ENCODE measurements at places on chromosomes 2 and 18. TPM values are rescaled to one million over a fixed set of nuclear protein-coding genes. Genes with fewer than 3 reads are reported as not detected.
A peak's percentile ranks its signal among the peaks of the same experiment; 100 is the strongest.

The SH3RF3 gene
- polyA plus RNA-seq = 4.8 TPM

The SLC40A1 gene
- polyA plus RNA-seq = 161 TPM

The ALPI gene
- 0.06 TPM for polyA plus RNA-seq

The TNFRSF11A gene
- polyA plus RNA-seq = 2.2 TPM

The FLACC1 gene
- 1.7 TPM for polyA plus RNA-seq

The NAT8 gene
- 25.5 TPM for polyA plus RNA-seq

GRCh38 chr2:220959391-220959802, 612.7 kb downstream of the EPHA4 start:
- DNase-seq = no peak

GRCh38 chr2:122595065-122595464, 839.6 kb downstream of the TSN start:
- DNase-seq = no peak

DNA sequence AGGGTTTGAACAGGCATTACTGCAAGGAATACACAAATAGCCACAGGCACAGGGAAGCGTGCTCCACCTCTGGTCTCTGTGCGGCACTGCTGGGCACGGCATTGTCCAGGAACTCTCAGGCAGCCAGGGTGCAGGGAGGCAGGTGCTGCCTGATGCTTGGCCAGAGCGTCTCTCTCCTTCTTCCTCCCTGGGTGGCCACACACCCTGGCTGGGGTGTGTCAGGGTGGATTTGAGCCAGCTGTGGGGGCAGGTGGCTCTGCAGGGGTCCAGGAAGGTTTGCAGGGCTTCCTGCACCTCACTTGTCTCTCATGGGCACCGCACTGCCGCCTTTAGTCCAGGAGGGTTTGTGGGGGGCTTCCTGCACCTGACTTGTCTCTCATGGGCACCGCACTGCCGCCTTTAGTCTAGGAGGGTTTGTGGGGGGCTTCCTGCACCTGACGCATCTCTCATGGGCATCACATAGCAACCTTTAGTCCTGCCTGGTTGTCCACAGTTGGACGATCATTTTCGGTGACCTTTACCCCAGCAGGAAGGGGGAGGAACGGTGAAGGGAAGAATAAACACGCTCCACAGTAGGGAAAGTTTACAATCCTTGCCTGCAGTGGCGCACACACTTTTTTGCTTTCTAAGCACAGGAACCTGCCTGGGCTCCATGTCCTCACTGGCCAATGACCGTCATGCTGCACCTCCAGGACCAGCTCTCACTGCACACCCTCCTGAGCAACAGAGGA, 332.9 kb downstream of the EIPR1 start:
- DNase-seq = no peak

DNA sequence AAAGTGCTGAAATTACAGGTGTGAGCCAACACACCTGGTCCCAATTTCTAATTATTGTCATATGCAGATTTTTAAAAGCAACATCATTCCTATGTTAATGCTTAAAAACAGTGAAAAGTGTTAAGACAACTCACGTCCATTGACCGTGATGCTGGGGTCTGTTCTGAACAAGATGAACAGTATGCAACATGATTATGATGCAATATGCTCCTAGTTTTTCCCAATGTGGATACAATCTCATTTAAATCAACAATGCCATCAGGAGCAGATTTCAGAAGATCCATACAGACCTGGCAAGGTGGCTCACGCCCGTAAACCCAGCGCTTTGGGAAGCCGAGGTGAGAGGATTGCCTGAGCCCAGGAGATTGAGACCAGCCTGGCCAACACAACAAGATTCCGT, 31.5 kb downstream of the E2F6 start:
- DNase-seq = no peak

GRCh38 chr2:173991856-173992588, 26.8 kb upstream of the SP3 start:
- no peak for DNase-seq

DNA sequence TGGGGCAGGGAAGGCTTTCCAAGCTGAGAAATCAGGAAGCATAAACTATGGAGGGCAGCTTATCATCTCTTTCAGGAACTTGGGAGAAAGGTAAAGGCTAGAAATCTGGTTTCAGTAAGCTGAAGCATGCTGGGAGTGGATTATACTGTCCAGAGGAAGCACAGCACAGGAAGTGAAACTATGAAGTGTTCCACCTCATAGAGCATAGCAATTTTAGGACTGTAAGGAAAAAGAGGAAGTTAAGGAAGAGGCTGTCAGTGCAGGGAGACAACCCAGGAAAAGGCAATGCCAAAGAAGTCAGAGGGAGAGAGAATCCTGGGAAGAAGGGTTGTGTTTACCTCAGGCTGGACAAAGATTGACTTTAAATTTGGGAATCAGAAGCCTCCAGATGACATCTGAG, 51.9 kb downstream of the EFEMP1 start:
- no peak for DNase-seq

- DNase-seq = no peak
Measured at GRCh38 chr2:80896576-80896975, 592.0 kb upstream of the LRRTM1 start.

- no peak for DNase-seq
Measured at GRCh38 chr2:171389780-171390179, 44.0 kb downstream of the METTL8 start.

DNA sequence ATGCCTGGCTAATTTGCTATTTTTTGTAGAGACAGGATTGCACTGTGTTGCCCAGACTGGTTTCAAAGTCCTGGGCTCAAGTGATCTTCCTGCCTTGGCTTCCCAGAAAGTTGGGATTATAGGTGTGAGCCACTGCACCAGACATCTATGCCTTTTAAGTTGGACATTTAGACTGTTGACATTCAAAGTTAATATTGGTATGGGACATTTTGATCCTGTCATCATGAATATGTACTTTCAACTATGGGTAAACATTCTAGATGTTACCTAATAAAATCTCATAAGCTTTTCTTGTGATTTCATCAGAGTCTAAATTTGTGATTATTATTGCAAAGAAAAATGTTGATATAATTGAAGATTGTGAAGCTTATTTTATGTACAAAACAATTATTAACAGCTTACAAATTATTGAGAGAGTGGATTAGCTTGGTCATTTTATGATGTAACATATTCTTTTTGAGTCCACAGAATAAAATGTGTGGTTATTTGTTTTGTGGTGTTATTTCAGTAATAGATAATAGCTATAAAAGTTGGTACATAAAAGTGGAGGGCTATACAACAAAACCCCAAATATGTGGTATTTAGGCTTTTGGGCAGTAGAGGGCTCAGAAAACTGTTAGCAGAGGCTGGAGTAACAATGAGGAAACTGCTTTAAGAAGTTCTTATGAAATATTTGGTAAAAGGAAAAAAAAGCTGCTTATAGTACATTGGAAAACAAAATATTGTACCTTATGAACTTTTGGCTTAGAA, 41.4 kb downstream of the STARD6 start:
- no peak for DNase-seq

- no peak for DNase-seq
Measured at GRCh38 chr2:239898292-239898925, 126.7 kb downstream of the NDUFA10 start.

DNA sequence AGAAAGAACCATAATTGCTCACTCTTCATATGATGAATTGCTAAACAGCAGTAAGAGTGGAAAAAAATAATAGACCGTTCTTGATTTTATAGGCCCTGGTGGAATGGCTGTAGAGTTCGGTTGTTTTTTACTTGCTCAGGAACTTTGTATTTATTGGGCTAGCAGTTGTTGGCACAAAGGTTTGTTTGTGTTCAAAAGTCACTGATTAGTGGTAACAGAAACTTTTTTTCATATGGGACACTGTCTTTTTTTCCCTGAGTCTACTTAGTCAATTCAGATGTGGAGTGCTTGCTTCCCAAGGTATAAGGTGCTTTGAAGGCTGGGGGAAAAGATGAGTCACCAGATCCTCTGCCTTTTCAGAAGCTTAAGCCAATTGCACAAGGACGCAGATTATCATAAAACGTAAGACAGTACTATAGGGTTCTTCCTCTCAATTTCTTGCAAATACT, 25.8 kb downstream of the PHLPP1 start:
- DNase-seq = no peak

- no peak for DNase-seq
Measured at GRCh38 chr2:71101656-71102055, 28.4 kb downstream of the MCEE start.

GRCh38 chr18:9575558-9575957, 38.8 kb downstream of the PPP4R1 start:
- DNase-seq = peak; percentile 82

DNA sequence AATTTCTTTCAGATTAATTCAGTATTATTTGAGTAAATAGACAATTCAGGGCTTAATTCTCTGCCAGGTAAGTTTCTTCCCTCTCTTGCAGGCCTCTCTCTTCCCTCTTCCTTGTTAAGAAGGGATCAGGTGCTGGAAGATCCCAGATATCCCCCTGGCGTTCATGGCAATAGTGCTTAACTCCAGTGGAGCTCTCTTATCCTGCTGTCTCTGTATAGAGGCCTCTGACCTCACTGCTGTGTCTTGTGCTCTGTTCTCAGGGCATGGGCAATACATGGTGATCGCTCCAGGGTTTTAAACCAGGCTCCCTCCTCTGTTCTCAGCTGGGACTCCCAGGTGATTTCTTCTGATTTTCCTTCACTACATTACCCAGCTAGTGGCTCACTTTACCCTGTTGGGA, 226.8 kb downstream of the MC4R start:
- no peak for DNase-seq

- DNase-seq = no peak
Measured at GRCh38 chr18:1438458-1438910, 533.8 kb downstream of the ADCYAP1 start.

DNA sequence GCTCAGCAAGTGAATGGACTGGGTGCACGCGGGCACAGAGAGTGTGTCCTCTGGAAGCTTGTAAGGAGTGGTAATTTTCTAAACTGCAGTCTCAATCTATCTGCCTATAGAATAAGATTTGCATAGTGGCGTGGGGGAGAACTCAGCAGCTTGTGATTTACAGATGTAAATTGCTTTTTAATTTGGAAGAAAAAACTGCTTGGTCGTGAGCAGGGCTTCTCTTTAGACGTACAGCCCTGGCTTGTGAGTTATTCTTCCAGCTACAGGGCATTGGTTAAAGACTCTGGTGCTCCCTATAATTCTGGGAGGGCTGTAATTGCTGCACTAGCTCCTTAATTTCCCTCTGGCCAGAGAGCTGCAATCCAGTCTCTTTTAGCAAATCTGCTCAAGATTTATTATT, 84.9 kb downstream of the MARCO start:
- no peak for DNase-seq

DNA sequence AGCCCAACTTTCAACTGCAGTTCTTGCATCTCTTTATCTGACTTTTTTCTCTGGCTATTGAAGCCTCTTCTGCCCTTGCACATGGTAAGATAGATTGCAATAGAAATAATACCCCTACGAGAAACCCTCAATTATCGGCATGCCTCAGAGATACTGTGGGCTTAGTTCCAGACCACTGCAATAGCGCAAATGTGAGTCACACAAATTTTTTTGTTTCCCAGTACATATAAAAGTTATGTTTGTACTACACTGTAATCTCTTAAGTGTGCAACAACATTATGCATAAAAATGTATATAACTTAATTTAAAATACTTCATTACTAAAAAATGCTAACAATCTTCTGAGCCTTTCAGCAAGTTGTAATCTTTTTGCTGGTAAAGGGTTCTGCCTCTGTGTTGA, 124.7 kb downstream of the PDE1A start:
- DNase-seq = no peak

GRCh38 chr2:44741507-44741906, 200.0 kb upstream of the SIX3 start:
- no peak for DNase-seq

- DNase-seq = no peak
Measured at GRCh38 chr2:158499383-158499782, 42.6 kb downstream of the PKP4 start.

DNA sequence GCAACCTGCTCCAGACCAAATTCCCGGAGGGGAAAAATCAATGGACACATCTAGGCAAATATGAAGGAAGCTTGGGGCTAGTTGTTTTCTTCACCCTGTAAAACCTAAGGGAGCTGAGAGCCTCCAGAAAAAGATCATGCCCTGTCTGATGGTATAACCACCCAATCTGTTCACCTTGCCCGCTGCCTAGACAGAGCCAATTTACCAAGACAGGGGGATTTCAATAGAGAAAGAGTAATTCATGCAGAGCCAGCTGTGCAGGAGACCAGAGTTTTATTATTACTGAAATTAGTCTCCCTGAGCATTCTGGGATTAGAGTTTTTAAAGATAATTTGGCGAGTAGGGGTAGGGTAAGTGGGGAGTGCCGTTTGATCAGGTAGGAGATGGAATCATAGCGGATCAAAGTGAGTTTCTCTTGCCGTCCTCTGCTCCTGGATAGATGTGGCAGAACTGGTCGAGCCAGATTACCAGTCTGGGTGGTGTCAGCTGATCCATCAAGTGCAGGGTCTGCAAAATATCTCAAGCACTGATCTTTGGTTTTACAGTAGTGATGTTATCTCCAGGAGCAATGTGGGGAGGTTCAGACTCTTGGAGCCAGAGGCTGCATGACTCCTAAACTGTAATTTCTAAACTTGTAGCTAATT, 35.1 kb upstream of the B4GALT6 start:
- no peak for DNase-seq

DNA sequence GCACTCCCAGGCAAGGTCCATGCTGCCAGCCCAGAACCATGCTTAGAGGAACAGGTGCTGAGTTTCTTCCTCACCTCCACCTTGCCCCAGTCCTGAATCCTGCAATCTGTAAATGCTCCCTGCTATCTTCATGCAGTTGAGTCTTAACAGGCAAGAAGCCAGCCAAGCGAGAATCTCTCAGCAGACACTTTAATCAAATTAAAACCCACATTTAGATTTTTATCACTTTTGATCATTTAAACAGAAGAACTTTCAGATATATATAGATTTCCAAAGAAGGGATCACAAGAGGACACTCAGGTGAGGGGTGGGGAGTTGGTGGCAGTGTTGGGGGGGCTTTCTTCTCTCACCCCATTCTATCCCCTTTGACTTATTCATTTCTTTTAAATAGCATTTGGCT, 25.9 kb upstream of the LBH start:
- DNase-seq = no peak

GRCh38 chr18:35588995-35589394, 7.5 kb downstream of the GALNT1 start:
- DNase-seq = no peak

- no peak for DNase-seq
Measured at GRCh38 chr2:74037379-74037860, 52.7 kb downstream of the TET3 start.

DNA sequence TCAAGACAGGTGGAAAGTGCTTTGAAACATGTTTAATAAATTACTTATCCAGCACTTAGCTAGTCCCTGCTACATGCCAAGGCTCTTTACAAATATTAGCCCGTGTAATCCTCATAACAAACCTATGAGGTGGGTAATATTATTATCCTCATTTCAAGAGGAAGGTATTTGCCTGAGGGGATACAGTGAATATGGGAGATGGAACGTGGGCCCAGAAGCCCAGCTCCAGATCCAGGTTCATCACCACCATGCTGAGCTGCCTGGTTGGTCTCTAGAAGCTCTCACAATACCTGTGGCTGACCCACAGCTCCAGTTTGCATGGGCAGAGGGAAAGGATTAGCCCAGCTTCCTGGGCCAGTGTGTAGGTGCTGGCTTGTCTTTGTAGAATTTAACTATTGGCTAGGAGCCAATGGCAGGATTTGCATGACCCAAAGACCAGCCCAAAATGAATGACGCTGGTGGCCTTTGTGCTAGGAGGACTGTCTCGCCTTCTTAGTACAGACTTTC, 61.6 kb upstream of the ATP8B1 start:
- DNase-seq = no peak

GRCh38 chr2:105103481-105103880, 65.6 kb downstream of the MRPS9 start:
- DNase-seq = no peak
